Effector CD8-positive, alpha-beta T cell (primary cell): ENCODE measurements at places on chromosomes 2 and 18.

GRCh38 chr2:233448220-233448559 is 93.9 kb downstream of the DGKD start:
- no peak for DNase-seq

GRCh38 chr18:154151-154550 is 4.2 kb upstream of the USP14 start:
- no peak for DNase-seq

DNA sequence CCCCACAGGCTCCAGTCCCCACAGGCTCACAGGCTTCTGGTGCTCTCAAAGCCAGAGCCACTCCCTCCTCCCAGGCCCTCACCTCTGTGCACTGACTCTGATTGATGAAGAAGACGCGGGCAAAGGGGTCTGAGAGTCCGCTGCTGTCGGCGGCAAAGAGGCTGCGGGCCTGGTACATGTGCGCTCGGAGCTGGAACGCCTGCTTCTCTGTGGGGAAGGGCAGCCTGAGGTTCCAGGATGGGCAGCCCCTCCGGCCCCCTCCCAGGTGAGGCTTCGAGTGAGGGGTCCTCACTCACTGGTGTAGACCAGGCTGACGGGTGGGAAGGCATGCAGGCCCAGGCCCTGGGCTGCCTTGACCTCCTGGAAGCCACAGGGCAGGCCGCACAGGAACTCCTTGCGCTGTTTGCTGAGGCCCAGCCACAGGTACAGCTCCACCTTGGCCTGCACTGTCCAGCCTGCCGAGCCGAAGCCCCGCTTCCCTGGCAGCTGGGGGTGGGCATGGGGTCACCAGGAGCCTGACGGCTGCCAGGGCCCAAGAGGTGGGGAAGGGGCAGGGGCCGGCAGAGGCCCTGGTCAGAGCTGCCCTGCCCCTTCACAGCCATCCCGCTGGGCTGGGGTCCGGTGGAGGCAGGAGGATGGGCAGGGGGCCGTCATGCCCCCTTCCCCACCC is 2.0 kb downstream of the OTOF start:
- DNase-seq = no peak

DNA sequence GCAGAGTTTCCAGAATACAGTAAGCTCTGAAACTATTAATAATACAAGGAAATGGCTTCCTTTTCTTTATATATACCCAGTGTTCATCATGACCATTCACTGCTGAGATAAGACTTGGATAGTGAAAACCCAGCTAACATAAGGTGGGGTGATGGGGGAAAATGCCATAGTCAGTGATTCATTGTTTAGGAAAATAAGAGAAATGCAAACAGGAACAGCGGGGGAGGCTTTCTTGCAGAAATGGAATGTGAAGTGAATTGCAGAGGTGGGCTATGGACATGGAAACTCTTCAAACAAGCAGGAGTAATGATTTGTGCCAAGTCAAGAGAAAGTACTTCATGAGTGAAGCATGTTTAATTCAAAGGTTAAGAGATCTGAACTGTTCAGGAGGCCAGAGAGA is 519.4 kb downstream of the TDRD15 start:
- DNase-seq = no peak

DNA sequence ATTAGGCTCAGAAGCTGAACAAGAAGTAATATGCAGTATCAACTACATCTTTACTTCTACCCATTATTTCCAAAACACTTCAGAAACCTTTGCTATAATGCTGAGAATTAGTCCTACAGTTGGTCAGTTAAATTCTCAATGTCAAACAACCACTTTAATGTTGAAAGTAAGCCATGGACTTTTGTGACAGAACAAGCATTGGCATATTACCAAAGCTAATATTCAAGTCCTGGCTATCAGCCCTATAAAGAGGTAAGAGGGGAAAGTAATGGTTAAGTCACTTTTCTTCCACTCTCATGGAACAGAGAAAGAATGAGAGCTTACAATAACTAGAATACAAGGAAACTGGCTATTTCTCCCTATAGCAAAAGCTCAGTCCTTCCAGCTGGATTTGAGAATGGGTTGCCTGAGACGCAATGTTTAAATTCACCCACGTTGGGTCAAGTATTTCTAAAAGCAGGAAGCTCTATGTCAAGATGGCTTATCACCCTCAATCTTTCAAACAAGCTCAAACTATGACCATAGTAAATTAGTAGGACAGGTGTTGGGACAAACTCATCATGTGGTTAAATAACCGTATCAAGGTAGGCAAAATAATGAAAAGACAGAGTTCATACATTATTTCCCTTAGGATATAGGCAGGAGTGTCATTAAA is 31.4 kb upstream of the MFSD6 start:
- no peak for DNase-seq

GRCh38 chr2:88955607-88956006 is 264.1 kb downstream of the RPIA start:
- DNase-seq = no peak

GRCh38 chr2:61995515-61995914 is 90.0 kb downstream of the COMMD1 start:
- DNase-seq = no peak

DNA sequence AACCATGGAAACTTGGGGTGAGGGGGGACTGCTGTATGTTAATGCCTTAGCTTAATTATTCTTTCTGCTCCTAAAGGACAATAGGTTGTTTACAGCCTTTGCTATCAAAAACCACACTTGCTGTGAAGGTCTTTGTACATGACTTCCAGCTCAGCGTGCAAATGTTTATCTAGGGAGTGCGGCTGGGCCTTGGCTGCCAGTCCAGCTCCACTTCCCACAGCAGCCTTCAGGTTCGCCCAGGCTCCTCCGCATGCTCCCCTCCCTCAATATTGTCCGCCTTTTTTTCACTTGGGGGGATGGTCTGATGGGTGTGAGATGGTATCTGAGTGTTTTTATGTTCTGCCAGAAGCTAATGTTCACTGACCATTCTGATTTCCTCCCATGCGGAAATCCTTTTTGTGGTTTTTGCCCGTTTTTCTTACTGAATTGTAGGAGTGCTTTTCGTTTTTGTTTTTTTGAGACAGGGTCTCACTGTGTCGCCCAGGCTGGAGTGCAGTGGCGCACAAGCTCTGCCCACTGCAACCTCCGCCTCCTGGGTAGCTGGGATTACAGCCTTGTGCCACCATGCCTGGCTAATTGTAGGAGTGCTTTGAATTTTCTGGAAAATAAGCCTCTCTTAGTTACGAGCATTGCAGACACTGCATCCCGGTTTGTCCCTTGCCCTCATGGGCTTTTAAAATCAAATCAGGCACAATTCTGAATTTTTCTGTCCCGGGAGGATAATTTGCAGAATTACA is 28.8 kb downstream of the SH3BP4 start:
- no peak for DNase-seq

DNA sequence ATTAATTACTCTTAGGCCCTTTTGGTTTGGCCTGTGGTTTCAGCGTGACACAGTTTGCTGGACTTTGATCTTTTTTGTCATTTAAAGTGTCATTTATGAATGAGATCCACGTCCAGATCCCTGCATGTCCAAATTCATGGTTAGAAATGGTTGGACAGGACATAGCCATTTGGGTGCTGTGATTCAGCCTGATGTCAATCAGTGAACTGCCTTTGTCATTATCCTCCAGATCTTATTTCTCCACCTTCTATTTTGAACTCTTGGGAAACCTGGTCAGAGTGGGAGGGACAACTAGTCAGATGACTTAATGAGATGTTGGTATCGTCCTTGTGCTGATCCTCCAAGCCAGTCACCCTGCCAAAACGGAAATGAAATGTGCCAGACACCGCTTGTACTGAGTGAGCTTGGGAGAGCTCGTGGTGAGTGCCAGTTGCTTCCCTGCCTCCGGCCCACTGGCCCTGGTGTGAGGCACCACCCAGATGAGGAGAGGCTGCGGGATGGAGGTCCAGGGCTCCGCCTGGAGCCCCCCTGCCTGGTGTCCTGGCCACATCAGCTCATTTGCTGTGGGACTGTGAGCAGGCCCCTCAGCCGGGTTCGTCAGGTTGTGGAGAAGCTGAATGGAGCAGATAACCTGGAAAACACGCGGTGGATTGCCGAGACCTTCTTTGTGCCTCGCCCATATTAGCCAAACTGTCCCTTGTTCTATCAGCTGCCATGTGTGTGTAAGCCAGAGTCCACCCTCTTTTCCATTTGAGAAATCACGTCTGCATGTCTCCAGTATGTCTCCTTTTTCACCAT is 70.1 kb downstream of the DGKD start:
- DNase-seq = no peak

DNA sequence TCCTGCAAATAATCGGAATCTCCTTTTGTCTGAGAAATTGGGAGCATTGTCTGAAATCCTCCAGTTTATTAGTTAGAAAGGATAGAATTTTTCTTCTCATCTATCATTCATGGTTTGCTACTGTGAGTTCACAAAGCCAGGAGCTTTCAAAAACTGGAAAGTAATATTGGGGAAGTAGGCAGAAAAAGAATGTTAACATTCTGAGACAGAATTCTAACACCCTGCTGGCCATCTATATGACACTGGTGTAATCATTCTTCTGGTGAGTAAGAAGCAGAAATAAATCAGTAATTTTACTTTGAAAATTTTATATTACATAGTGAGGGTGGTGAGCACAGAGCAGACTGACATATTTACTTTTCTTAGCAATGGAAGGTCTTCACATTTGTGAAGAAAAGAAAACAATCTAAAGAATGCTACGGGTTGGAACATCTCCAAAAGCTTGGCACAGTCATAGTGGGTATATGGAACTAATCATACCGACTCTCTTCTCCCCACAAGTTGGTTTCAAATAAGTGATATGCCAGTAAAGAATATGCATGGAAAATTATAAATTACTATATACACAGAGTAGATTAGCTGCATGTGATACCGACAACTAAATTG is 344.9 kb downstream of the LPIN1 start:
- no peak for DNase-seq

GRCh38 chr2:239252801-239253200 is 148.0 kb downstream of the HDAC4 start:
- DNase-seq = no peak

DNA sequence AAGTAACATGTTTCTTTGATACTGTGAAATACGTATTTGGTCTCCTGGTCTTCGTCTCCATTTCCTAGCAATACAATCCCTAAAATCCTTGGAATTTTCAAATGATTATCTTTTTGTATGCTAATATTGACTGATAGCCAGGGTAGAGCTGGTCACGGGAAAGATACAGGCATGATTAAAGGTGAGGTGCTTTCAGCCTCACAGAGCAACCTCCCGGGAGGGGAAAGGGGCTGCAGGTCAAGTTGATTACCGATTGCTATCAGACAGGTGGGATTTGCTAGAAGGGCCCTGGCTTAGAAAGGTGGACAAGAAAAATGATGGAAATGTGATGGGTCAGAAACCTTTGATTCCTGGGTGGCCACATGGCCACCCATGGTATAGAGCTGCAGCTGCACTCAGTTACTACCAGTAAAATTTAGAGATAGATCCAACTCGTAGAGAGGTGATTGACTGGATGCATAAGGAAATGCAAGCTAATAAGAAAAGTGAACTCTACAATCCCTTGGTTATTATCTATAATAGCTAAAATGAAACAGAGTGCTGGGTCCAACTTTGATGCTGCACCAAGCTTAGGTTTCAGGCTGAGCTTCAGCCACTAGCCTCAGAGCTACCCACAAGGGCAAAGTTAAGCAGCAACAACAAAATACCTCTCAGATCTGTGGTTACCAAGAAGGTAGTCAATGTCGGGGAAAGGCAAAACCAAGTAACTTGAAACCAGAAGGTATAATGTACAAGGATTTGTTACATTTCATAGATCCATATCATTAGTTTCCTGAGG is 15.3 kb downstream of the YPEL5 start:
- DNase-seq = no peak

DNA sequence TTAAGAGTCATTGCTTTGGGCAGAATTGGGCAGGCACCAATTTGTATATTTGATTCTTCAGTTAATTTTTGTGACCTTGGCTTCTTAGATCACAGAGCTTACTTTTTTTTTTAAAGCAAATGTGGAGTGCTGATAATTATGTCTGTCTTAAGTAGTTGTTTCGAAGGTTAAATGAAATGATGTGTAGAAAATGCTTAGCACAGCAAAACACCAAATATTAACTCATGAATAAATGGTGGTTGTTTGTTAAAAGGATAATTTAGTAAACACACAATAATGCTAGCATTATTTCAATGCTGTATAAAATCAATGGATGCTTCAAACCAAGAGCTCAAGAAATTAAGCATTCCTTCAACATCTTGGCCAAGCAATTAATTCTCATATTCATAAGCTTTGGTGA is 143.4 kb downstream of the LPIN1 start:
- no peak for DNase-seq

- DNase-seq = no peak
Measured at GRCh38 chr2:17628349-17629261, 88.1 kb downstream of the VSNL1 start.

- DNase-seq = no peak
Measured at GRCh38 chr18:47260924-47261701, 9.7 kb upstream of the SKOR2 start.

DNA sequence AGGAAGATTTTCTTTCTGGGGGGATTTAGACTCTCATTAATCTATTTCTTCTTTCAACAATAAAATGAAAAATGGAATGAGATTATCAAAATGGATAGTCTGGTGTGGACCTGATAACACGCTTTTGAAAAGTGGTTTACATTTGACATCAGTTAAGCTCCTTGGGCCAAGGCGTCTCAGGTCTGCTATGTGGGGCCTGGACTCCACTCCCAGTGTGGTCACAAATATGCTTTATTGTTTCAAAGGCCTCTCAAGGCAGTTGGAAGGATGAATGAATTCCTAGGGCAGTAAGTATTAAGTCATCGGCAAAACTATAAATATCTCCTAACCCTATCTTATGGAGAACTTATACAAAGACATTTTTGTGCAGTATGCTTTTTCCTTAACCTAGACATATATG is 74.5 kb downstream of the ETAA1 start:
- no peak for DNase-seq

GRCh38 chr2:234671716-234672115 is 174.8 kb upstream of the ARL4C start:
- DNase-seq = no peak

- DNase-seq = no peak
Measured at GRCh38 chr2:193153576-193153975, 958.8 kb upstream of the TMEFF2 start.

- DNase-seq = no peak
Measured at GRCh38 chr2:37375741-37376288, 31.4 kb downstream of the QPCT start.

GRCh38 chr2:59395119-59395518 is 1154.0 kb upstream of the FANCL start:
- DNase-seq = no peak

GRCh38 chr2:26172871-26173775 is at the start of gene GAREM2:
GAREM2 (plus strand) TSS chr2:26173088; CDS start chr2:26173221, 133 bp downstream.
- no peak for DNase-seq

- DNase-seq = no peak
Measured at GRCh38 chr2:10765461-10765860, 44.0 kb downstream of the ATP6V1C2 start.
